ENCODE measurements at places on chromosomes 11 and 22.

DNA sequence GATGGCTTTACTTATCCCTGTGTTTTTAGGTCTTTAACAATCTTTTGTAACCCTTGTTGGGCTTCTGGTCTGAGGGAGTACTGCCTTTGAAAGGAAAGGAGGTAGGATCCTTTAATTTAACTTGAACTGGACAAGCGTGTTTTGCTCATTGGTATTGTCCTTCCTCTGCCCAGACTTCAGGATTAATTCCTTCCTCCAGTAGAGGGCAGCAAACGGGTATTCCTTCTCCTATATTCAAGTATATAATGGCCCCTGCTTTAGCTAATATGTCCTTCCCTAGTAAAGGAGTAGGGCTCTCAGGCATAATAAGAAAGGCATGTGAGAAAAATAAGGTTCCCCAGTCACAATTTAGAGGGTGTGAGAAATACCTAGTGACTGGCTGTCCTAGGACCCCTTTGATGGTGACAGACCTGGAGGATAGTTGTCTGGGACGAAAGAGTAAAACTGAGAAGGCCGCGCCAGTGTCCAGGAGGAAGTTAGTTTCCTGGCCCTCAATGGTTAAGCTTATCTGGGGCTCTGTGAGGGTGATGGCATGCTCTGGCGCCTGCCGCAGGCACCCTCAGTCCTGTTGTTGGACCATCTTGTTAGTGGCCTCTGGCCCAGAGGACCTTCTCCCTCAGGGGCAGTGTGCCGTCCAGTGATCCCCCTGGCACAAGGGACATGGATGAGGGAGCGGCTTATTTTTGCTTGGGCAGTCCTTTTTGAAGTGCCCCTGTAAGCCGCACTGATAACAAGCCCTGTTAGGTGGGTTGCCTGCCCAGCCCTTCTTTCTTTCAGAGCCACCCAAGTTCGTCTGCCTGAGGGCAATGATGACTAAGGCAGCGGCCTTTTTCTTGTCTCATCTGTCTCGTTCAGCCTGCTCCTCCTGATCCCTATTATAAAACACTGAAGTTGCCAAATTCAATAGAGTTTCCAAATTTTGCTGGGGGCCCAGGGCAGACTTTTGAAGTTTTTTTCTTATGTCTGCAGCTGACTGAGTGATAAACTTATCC is 51.8 kb downstream of the C11orf71 start:
- peak; percentile 68 for DNase-seq

- DNase-seq = no peak
These were observed 101.7 kb downstream of the CWC15 start for GRCh38 chr11:94871491-94872185.

DNA sequence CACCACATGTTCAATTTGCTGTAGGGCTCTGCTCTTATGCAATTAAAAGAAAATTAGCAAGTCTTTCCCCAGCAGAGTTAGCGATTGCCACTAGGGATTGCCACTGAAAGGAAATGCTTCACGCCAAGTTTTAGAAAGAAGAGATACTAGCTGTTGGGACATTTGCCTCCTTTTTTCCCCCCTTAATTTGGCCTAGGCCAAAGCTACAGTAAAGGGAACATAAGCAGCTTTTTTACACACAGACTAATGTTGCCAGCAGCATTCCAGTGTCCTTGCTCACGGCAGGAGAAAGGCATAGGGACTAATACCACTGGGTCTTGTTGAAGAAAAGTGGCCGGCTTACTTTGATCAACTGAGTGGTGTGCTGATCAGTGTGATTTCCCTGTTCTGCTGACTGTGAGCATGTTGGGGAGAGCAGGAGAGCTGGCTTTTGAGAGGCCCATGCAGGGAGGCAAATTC is 71.2 kb downstream of the PHF21A start:
- peak; percentile 10 for DNase-seq

GRCh38 chr11:72406540-72407527 is 27.5 kb downstream of the CLPB start:
- DNase-seq = no peak

GRCh38 chr11:57340039-57340615 is 2.0 kb downstream of the P2RX3 start:
- DNase-seq = peak; percentile 62

GRCh38 chr11:17224727-17225126 is 16.9 kb upstream of the PIK3C2A start:
- DNase-seq = no peak

DNA sequence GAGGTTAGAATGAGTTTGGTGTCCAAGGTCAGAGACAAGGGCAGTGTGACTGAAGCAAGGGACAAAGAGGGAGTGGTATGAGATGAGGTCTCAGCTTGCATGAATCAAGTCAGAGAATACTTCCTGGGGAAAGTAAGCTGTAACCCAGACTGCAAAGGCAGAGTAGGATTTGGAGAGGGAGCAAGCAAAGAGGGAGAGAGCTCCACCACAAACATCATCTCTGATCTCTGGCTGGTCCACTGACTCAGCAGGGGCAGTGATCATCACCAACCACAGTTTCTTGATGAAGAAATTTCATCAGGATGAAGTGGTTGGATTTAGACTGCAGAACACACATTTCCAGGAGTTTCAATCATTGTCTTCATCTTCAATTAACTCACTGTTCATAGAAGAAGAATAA is 54.9 kb upstream of the HMGXB4 start:
- DNase-seq = no peak

DNA sequence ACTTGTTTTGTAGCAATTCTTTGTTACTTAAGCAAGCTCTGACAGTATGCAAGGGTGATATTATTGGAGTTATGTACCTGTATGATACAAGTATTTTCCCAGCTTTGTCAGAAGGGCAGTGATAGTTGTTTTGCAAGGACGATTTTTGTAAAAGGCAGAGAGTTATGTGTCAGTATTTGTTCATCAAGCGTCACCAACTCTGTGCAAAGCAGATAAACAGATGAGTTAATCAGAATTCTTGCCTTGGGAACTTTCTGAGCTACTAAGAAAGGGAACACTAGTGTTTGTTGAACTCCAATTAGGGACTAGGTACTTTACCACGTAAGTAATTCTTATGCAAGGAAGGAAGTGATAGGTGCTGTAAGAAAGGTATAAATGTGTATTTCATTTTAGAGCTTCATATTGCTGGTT is 1.4 kb downstream of the USP47 start:
- peak; percentile 32 for DNase-seq

DNA sequence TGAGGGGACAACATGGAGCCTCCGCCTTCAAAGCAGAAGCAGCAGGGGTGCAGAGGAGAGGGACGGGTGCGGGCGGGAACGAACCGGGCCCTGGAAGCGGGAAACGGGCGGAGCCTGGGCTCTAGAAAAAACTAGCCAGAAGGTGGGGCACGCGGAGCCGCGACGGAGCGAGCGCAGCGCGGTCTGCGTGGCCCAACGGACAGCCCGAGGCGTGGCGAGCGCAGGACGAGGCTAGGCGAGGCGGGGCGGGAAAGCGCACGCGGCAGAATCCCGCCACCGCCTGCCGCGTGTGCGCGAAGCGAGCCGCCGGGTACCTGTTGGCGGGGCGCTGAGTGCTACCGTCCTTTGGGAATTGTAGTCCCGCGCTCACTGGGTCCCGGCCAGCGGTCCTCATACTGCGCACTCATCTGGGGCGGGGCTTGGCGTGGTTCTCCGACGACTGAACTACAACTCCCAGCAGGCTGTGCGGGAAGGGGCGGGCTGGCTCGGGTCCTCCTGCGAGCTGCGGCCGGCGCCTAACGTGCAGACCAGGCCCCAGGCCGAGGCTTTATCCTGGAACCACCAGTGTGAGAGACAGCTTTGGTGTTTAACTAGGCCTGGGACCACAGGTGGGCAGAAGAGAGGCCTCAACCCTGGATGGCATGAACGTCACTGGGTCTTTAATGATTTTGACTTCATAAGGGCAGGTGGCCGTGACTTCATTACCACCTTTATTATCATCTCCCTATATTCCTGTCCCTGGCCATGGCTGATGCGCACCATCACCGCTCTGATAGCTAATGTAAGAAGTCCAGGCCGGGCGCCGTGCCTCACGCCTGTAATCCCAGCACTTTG is at the start of gene ATL3:
Gene ATL3 (minus strand): TSS at position 55 of the 834 bp plus-strand sequence. CDS start 41 bp downstream, at position 14.
- peak; percentile 99 for DNase-seq

DNA sequence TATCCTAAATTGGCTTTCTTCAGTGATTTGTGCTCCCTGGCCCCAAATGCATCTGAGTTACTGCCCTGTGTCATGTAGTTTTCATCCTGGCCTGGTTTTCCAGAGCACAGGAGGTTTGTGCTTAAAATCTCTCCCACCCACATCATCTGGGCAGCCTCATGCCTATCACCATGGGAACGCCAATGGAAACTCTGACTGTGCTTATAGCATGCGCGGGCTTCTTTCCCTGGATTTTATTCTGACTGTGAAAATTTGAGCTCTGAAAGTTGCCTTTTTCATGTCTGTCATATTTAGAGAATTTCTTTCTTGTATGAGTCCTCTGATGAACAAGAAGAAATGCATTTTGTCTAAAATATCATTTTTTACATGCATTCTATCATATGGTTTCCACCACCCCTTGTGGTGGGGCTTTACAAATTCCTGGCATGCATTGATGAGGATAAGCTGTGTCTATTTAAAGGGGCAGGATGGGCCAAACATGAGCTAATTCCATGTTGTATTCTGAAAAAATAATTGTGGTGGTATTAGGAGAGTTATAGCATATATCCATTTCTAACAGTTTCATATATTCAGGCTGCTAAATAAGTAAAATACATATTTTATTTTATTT is 55.1 kb downstream of the IRAG1 start:
- no peak for DNase-seq

DNA sequence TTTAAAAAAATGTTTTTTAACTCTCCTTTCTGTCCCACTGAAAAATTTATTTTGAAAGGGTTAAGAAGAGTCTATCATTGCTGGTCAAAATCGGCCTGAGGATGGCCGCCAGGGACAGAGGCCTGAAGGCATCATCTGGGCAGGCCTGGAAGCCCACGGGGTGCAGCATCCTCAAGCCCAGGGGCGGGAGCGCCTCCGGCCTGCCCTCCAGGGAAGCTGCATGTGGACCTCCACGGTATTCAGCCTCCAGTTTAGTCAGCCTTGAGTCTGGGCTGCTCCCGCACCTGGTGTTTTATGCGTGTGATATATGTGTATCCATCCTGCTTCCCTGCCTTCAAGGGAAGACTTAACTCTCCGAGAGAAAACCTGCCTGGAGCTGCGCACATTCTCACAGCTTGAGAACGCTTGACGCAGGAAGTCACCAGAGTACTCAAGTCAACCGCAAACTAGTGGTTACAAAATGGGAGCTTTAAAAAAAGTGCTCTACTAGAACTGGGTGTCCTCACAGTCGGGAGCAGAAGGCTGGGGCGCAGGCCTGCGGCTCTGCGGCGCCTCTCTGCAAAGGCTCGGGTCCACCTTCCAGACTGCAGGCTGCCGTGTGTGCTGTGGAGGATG is 13.6 kb upstream of the BID start:
- DNase-seq = peak; percentile 71

GRCh38 chr11:85123752-85124231 is 503.4 kb downstream of the DLG2 start:
- DNase-seq = peak; percentile 25

DNA sequence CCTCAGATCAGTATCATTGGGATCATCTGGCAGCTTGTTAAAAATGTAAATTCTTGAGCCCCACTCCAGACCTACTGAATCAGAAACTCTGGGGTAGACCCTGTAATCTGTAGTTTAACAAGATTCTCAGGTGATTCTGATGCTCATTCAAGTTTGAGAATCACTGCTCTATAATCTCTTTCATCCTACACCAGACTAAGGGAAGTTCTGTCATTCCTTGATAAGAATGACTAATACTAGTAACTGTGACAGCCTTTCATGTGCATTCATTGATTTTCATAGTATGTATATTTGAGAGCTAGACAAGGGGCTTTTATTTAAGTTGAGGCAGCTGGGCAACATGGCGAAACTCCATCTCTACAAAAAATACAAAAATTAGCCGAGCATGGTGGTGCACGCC is 30.0 kb downstream of the NAT10 start:
- no peak for DNase-seq

DNA sequence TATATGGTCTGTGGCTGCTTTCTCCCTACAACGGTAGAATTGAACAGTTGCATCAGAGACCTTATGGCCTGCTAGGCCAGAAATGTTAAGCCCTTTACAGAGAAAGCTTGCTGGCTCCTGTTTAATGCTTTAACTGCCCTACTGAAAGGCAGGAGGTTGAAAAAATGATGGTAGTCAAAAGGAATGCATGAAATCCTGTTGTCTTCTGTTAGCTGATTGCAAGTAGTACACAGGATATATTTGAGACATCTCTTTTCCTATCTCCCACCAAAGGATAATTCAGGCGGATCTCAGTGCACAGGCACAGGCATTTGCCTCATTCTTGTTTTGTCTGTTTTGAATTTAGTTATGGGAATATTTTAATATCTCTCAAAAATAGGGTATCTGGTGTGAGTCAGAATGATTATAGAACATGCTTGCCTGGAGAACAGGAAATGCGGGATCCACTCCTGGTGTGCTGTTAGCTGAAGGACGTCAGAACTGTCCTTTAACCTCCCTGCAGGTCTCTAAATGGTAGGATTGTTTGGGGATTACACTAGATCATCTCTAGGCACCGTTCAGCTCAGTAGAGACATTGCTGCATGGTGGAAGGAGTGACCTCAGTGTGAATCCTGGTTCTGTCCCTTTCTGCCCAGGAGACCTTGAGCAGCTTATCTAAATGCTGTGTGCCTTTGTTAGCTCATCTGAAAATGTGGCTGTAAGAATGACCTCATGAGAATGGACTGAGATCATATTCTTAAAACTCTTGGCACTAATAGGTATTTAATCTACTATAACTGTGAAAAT is 49.5 kb downstream of the PACS1 start:
- DNase-seq = no peak

DNA sequence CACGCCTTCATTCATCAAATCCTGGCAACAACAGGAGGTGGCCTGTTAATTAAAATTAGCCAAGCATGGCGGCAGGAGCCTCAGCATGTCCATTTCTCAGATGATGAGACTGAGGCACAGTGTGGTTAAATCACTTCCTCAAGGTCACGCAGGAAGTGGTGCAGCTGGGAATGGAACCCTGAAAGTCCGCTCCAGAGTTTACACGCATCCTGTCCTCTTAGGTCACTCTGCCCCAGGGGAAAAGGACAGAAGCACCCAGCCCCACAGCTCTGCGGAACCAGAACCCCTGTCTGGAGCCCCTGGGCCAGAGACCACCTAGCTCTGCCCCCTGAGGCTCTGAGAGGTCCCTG is 19.6 kb downstream of the RPL3 start:
- peak; percentile 67 for DNase-seq

- no peak for DNase-seq
These were observed 5.5 kb upstream of the DUSP18 start for GRCh38 chr22:30673136-30673535.

GRCh38 chr11:117564321-117564720 is 232.7 kb downstream of the DSCAML1 start:
- no peak for DNase-seq

DNA sequence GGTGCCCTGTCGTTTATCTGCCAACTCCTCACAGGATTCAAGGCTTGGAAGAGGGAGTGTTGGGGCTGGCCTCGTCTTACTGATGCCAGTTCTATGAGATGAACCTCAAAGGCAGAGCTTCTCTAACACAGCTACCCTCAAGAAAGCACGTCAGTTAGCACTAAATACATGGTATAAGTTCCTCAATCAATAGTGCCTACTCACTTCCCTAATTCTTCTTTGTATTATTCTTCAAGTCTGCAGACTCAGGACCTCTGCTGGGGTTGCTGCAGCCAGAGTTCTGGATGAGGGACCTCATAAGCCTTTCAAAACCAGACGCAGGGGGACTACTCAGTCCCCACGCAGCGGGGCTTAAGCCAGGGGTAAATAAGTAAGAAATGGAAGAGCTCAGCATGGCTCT is 118.3 kb downstream of the VPREB1 start:
- DNase-seq = no peak

Data from NB4 (cell line).